Suppressor macrophage treated with lipopolysaccharide for 1 hour (primary cell): ENCODE measurements at places on chromosomes 5 and 9.

DNA sequence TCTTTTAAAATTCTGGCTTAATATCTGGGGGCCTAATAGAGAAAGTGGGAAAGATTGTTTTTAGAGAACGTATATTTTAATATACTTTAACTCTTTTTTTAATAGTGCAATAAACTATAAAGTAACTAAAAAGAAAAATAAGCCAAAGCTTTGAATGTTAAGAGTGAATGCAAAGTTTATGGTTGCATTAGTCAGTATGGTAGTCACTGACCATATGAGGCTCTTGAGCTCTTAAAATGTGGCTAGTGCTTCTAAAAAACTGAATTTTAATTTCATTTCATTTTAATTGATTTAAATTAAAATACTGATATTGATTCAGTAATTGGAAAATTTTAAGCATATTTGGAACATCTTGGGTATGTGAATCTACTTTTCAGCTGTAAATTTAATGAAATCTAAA, 310.7 kb downstream of the PJA2 start:
- DNase-seq: no peak

DNA sequence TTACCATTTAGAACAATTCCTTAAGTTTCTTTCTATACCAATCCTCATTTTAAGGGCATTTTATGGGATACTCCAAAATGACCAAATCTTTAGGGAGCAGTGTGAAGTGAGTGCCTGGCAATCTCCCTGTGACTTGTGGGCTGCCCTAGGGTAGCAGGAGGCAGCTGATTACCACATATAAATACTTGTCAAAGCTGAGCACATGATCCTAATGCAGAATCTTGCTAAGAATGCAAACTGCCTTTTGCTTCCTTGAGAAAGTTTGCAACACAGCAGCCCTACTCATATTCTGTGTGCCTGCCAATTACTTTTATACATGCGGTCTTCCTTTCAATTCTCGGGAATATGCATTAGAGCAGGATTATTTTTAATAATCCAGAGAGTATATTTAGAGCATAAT, 18.2 kb upstream of the NREP start:
- peak; percentile 72 for DNase-seq

GRCh38 chr5:21219251-21219650, 1231.3 kb upstream of the CDH18 start:
- no peak for DNase-seq

DNA sequence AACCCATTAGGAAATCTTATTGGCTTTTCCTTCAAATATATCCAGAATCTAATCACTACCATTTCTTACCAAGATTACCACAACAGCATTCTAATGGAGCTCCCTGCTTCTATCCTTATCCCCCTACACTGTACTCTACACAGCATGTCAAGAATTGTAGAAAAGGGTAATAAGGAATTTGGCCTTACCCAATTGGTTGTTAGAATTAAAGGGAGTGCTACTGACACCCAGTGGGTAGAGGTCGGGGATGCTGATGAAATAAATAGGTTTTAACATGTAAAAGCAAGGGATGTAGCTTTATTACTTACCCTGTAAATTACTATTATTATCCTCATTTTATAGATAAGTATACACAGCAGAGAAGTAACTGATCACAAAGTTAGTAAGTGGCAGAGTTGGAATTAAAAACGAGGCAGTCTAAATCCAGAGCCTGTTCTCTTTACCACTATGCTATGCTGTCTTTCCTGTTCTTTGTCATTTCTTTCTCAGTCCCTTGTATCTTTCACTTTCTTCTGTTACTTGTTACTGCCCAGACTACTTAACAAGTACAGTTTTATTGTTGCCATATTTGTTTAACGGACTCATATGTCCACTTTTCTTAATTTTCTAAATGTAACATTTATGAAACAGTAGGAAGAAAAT, 10.5 kb downstream of the SLC38A9 start:
- no peak for DNase-seq

DNA sequence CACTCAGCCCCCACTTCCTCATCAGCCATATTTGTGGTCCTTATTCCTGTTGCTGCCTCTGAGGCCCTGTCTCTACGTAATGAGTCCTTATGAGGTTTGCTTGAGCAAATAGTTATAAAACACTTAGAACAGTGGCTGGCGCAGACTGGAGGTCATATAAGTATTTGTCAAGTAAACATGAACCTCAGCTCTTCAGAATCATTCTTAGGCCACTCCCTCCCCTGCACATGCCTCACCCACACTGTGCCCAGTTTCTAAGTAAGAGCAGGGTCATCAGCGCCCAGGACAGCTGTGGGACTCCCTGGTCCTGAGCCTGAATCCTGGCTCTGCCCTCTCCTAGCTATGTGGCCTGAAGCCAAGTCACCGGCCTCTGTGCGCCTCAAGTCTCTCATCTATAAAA, 4.0 kb downstream of the ST6GALNAC4 start:
- no peak for DNase-seq

DNA sequence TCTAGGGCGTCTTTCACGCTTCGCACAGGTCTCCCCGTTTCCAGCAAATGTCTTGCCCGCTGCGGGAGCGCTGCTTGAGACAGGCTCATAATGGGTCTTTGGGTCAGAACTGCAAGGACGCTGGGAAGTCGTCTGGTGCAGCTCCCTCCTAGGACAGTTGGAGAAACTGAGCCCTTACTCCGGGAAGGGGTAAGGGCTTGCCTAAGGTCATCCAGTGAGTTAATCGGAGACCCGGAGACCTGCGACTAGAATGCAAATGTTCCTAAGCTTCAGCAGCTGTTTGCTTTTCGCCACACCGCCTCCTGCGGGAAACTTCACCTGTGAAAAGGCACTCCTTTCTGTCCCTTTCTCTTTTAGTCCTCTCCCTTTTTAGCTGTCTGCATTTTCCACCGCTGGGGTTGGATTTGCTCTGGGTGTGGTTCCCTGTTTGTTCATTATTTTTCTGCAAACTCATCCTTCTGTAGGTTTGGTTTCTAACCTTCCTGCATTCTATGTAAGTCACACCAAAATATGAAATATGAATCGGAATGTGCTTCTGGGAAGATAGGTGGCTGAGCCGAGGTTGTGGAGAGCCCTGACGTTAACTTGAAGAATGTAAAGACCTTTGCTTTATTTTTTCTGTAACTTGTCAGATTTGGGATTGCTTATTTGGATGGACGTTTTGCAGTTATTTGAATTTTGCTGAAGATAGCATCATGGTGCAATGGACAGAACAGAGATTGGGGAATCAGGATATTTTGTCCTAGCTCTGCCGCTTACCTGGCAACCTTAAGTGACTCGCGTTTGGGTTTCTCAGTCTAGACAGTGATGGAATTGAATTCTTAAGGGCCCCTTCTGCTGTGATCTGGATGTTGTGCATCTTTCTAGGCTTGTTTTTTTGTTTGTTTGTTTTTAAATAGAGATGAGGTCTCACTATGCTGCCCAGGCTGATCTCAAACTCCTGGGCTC, 909 bp downstream of the SLC36A1 start:
- no peak for DNase-seq

- no peak for DNase-seq
Observed at GRCh38 chr9:105901514-105902109, 207.3 kb downstream of the TMEM38B start.
